SK-N-SH (cell line): ENCODE measurements at places on chromosomes 16 and 17. TPM values are rescaled to one million over a fixed set of nuclear protein-coding genes. Genes with fewer than 3 reads are reported as not detected.

- H3K27me3 ChIP-seq, result no peaks in the 10 kb centered on the region
- no peak overlapping the region for H3K4me3 ChIP-seq
- no peak for DNase-seq
- no peak overlapping the region for H3K27ac ChIP-seq
- peaks cover 7% of the 10 kb centered on the region; the same call in 1 of the 2 replicates for H3K4me1 ChIP-seq
These were observed 747.5 kb upstream of the EEF2KMT start for GRCh38 chr16:5845046-5845445.

DNA sequence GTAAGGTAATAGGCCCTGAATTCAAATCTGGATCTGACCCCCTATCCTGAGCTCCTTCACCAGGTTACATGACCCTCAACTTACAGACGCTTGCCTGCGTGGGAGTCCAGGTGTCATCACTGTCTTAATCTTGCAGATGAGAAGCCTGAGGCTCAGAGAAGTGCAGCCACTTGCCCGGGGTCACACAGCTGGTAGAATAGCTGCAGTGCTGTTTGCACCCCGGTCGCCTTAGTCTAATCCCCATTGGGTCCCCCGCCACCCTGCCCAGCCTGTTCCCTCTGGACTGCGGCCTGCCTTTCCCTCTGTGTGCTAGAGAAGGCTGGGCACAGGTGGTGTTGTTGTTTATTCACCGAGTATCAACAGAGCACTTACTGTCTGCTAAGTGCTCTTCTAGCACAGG lies 107.0 kb downstream of the SDR42E1 start:
- H3K4me3 ChIP-seq, result no peak overlapping the region
- H3K4me1 ChIP-seq, result no peaks in the 10 kb centered on the region
- H3K27ac ChIP-seq, result no peak overlapping the region
- H3K36me3 ChIP-seq, result no peaks in the 10 kb centered on the region
- no peaks in the 10 kb centered on the region for H3K27me3 ChIP-seq

DNA sequence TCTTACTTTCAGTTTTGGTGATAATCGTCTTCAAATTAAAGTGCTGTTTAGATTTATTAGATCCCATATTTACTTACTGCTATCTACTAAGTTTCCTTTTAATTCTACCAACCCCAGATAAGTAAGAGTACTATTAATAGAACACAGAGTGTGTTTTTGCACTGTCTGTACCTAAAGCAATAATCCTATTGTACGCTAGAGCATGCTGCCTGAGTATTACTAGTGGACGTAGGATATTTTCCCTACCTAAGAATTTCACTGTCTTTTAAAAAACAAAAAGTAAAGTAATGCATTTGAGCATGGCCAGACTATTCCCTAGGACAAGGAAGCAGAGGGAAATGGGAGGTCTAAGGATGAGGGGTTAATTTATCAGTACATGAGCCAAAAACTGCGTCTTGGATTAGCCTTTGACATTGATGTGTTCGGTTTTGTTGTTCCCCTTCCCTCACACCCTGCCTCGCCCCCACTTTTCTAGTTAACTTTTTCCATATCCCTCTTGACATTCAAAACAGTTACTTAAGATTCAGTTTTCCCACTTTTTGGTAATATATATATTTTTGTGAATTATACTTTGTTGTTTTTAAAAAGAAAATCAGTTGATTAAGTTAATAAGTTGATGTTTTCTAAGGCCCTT lies 56.8 kb downstream of the HLF start:
- no peak for DNase-seq
- no peaks in the 10 kb centered on the region for H3K27me3 ChIP-seq
- H3K36me3 ChIP-seq, result no peaks in the 10 kb centered on the region
- H3K4me1 ChIP-seq, result no peaks in the 10 kb centered on the region

DNA sequence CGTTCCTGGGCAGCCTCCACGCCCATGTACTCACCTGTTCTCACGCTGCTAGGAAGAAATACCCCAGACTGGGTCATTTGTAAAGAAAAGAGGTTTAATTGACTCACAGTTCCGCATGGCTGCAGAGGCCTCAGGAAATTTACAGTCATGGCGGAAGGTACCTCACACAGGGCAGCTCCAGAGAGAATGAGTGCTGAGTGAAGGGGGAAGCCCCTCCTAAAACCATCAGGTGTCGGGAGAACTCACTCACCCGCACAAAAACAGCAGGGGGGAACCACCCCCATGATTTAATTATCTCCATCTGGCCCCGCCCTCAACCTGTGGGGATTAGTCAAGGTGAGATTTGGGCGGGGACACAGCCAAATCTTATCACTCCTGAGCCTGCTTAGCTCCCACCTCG lies 18.2 kb downstream of the RAB40C start:
- H3K4me3 ChIP-seq, result no peak overlapping the region
- no peaks in the 10 kb centered on the region for H3K27me3 ChIP-seq
- no peak overlapping the region for H3K27ac ChIP-seq
- DNase-seq, result no peak
- no peaks in the 10 kb centered on the region for H3K4me1 ChIP-seq

- no peaks in the 10 kb centered on the region for H3K4me1 ChIP-seq
- H3K4me3 ChIP-seq, result no peak overlapping the region
- no peaks in the 10 kb centered on the region for H3K36me3 ChIP-seq
- no peak overlapping the region for H3K27ac ChIP-seq
- H3K27me3 ChIP-seq, result peaks cover 5% of the 10 kb centered on the region; the same call in 1 of the 2 replicates
- no peak for DNase-seq
These were observed 6.1 kb upstream of the G6PC1 start for GRCh38 chr17:42894283-42895184.

DNA sequence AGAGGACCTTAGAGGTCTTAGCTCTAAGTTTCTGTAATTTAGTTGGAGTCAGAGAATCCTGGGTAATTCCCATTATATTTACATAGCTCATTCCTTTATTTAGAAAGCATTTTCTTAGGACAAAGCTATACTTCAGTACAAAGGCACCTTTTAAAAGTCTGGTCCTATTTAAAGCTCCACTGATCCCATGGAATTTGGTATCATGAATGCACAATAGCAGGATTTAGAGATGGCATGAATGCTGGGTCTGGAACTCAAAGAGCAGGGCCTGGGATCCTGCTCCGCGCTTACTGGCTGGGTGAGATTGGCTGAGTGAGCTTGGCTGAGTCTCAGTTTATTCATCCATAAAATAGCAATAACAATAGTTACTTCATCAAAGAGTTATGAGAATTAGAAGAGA lies 4.8 kb downstream of the KRT23 start:
- H3K27ac ChIP-seq, result no peak overlapping the region
- DNase-seq, result no peak
- no peaks in the 10 kb centered on the region for H3K36me3 ChIP-seq
- H3K27me3 ChIP-seq, result peaks cover 73% of the 10 kb centered on the region
- H3K4me3 ChIP-seq, result no peak overlapping the region
- H3K4me1 ChIP-seq, result no peaks in the 10 kb centered on the region

GRCh38 chr17:68433911-68434508 lies 23.3 kb downstream of the WIPI1 start:
- H3K4me3 ChIP-seq, result no peak overlapping the region
- DNase-seq, result no peak
- no peaks in the 10 kb centered on the region for H3K4me1 ChIP-seq

GRCh38 chr16:69619514-69619913 lies 53.7 kb downstream of the NFAT5 start:
- no peaks in the 10 kb centered on the region for H3K36me3 ChIP-seq
- peaks cover 19% of the 10 kb centered on the region; the same call in 1 of the 2 replicates for H3K4me1 ChIP-seq
- no peak overlapping the region for H3K4me3 ChIP-seq
- peak; percentile 15 for DNase-seq
- peak overlapping the region; percentile 60; the same call in 1 of the 2 replicates for H3K27ac ChIP-seq
- H3K27me3 ChIP-seq, result no peaks in the 10 kb centered on the region

DNA sequence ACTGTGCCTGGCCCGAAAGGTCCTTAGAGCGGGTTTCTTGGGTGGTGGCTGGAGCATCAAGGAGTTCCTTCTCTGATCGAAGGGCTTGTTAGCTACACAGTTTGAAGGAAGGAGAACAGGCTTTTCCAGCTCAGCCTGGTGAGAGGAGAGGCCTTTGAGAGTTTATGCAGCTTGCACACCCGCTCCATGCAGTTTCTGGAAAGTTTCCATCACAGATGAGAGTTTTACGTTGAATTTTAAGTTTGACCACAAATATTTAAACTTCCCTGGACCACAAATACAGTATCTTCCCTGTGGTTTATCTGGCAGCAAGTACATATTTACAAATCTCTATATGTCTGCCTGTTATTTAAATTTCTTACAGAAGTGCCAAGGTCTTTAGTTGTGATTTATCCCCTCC lies 56.8 kb downstream of the HIC1 start:
- no peaks in the 10 kb centered on the region for H3K27me3 ChIP-seq
- H3K4me1 ChIP-seq, result no peaks in the 10 kb centered on the region; the same call in 1 of the 2 replicates
- DNase-seq, result no peak

- no peak overlapping the region for H3K27ac ChIP-seq
- no peaks in the 10 kb centered on the region for H3K4me1 ChIP-seq
- no peak for DNase-seq
- H3K27me3 ChIP-seq, result no peaks in the 10 kb centered on the region
- no peaks in the 10 kb centered on the region for H3K36me3 ChIP-seq
- H3K4me3 ChIP-seq, result no peak overlapping the region
These were observed 199.1 kb downstream of the TMEM114 start for GRCh38 chr16:8391257-8391656.

DNA sequence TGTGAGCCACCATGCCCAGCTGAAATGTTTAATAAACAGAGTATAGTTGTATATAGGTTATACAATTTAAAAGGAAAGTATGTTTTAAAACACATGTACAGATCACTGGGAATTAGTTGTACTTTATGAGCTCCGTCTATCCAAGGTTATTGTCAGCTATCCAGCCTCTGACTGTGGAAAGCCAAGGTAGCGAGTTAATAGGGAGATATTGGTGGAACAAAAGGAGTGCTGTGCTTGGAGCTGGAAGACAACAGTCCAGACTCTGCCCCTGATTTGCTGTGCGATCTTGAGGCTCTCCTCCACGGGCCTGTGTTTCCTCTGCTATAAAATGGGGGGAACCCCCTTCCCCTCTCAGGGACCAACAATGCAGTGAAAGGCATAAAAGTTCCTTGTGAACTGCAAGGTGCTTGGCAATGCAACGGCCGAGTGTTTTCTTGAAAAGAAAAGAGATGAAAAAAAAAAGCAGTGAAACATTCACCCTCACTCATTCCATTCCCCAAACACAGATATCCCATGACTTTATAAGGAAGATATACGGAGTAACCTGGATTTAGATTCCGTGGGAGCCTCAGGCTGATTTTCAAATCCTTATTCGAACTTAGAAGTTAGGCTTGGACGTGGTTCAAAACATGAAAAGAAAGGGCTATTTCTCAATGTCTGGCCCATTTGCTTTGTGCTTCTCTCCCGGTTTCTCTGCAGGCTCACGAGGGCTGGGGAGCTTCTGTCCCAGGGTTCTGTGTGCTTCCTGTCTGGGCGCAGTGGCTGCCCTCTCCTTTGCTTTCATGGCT lies 34.1 kb downstream of the CUEDC1 start:
- no peak overlapping the region for H3K27ac ChIP-seq
- no peak for DNase-seq
- no peak overlapping the region for H3K4me3 ChIP-seq
- H3K27me3 ChIP-seq, result no peaks in the 10 kb centered on the region
- no peaks in the 10 kb centered on the region for H3K36me3 ChIP-seq
- peaks cover 32% of the 10 kb centered on the region; the same call in 1 of the 2 replicates for H3K4me1 ChIP-seq

The SLC9A5 gene
- polyA plus RNA-seq, result 4.1 and 5.8 TPM in 2 replicates

The CRISPLD2 gene
- polyA plus RNA-seq, result 5.3 and 6.3 TPM in 2 replicates

The FBXO39 gene
- not detected in 2 replicates for polyA plus RNA-seq

The HBQ1 gene
- 2.7 and 5.2 TPM in 2 replicates for polyA plus RNA-seq
